Activated T-helper 1 cell treated with anti-CD3 and anti-CD28 coated beads, Interleukin-12 subunit alpha, Interleukin-12 subunit beta, Interleukin-2, Interleukin-4 antibody, amounts not matched to agents 30 ng/mL and 10 ng/mL and 1 ng/mL, durations not matched to agents 14 hours and 24 hours and 36 hours (primary cell): ENCODE measurements at places on chromosomes 2 and 18.

DNA sequence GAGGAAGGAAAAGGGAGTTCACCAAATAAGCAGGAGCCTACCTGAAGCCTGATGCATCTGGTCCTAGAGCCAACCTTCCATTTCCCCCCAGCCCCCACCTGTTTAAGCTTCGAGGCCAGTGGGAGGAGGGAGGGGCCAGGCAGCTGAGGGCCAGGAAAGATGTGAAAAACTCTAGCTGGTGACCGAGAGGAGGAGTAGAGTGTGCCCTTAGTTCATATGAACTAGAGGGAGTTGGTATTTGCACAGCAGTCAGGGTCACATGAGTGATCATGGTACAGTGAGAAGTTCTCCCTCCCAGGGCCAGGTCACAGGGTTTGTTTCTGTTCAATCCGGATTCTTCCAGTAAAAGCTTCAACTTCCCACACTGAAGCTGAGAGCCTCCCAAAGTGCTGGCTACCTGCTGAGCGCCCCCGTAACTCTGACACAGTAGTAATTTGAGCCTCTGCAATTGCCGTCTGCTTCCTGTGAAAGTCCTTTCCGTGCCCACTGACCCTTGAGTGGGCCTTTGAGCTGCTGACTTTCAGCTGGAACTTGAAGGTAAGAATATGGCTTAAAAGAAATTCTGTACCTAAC is at the start of gene SULT1C2:
TSS of gene SULT1C2 (plus strand) at position 362 of the 573 bp plus-strand sequence. CDS start 4,773 bp downstream, outside the sequence.
- H3K27me3 ChIP-seq = peaks cover 4% of the 10 kb centered on the region
- no peaks in the 10 kb centered on the region for H3K36me3 ChIP-seq
- no peaks in the 10 kb centered on the region for H3K4me1 ChIP-seq
- no peak within 1 kb of the TSS for H3K4me3 ChIP-seq

GRCh38 chr2:237064203-237065070 is 21.3 kb upstream of the COPS8 start:
- H3K4me1 ChIP-seq = peaks cover 11% of the 10 kb centered on the region
- H3K36me3 ChIP-seq = no peaks in the 10 kb centered on the region
- H3K27ac ChIP-seq = no peak overlapping the region

- peaks cover 16% of the 10 kb centered on the region for H3K27me3 ChIP-seq
- H3K4me3 ChIP-seq = no peak overlapping the region
- DNase-seq = no peak
- H3K4me1 ChIP-seq = peaks cover 39% of the 10 kb centered on the region
- peaks cover 5% of the 10 kb centered on the region for H3K36me3 ChIP-seq
Observed at GRCh38 chr2:227322530-227323205, 2.4 kb upstream of the MFF start.

DNA sequence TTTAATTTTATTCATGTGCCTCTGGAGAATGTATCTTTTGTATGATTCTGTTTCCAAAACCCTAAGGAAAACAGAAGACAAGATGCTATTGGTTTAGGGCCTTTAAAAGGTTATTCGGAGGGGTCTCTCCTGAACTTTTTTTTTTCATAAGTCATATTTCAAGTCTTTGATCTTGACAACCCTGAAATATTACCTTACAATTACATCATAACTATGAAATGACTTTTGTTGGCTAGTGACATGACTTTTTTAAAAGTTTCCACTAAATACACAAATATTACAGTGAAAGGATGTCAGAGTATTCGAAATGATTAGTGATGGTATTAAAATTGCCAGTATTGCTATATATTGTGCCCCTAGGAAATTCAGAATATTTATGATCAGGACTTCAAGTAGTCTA is 31.8 kb upstream of the FZD7 start:
- no peaks in the 10 kb centered on the region for H3K36me3 ChIP-seq
- no peak for DNase-seq
- H3K27ac ChIP-seq = no peak overlapping the region
- no peaks in the 10 kb centered on the region for H3K4me1 ChIP-seq

DNA sequence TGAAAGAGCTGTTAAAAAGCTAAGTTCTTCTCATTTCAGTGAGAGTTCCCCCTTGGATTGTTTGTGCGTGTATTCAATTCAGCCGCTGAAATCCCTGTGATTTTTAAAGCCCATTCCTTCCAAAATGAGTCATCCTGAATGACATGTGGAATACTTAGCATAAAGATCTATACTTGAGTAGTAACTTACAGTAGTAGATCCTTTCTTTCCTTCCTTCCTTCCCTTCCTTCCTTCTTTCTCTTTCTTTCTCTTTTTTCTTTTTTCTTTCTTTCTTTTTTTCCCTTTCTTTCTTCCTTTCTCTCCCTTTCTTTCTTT is 18.2 kb upstream of the SOX11 start:
- H3K27me3 ChIP-seq = peaks cover 15% of the 10 kb centered on the region
- no peak overlapping the region for H3K4me3 ChIP-seq
- DNase-seq = no peak
- no peak overlapping the region for H3K27ac ChIP-seq
- H3K36me3 ChIP-seq = no peaks in the 10 kb centered on the region

- H3K4me3 ChIP-seq = peak overlapping the region; percentile 90
- peak; percentile 66 for DNase-seq
- H3K27ac ChIP-seq = peak overlapping the region; percentile 94
- H3K36me3 ChIP-seq = peaks cover 10% of the 10 kb centered on the region
Observed at GRCh38 chr2:190408538-190409271, 550 bp downstream of the MFSD6 start.

GRCh38 chr2:219155054-219155644 is 5.5 kb downstream of the NHEJ1 start:
- H3K36me3 ChIP-seq = peaks cover 13% of the 10 kb centered on the region
- DNase-seq = peak; percentile 19
- H3K27me3 ChIP-seq = no peaks in the 10 kb centered on the region
- H3K4me1 ChIP-seq = peaks cover 8% of the 10 kb centered on the region

DNA sequence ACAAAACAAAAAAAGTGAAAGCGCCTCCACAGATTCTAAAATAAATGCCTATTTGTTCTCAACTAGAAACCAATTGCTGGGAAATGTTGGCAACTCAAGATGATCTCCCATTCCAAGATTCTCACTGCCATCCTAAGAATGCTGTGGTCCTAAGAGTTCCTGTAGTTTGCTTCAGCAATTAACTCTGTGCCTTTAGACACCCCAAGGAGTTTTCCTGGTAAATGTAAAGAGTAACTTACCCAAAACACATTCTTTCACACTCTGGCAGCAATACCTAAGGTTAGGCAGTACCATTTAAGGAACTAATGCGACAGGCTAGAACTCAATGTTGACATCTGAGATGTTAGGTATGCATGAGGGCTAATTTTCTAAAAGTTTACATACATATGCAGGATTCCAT is 58.8 kb upstream of the TANK start:
- no peak overlapping the region for H3K4me3 ChIP-seq
- peaks cover 41% of the 10 kb centered on the region for H3K4me1 ChIP-seq
- H3K36me3 ChIP-seq = peaks cover 11% of the 10 kb centered on the region
- DNase-seq = no peak
- no peaks in the 10 kb centered on the region for H3K27me3 ChIP-seq

- H3K27me3 ChIP-seq = peaks cover under 1% of the 10 kb centered on the region
- no peak overlapping the region for H3K4me3 ChIP-seq
- H3K36me3 ChIP-seq = no peaks in the 10 kb centered on the region
- H3K4me1 ChIP-seq = no peaks in the 10 kb centered on the region
- DNase-seq = no peak
Observed at GRCh38 chr2:29443151-29443550, 327.9 kb downstream of the CLIP4 start.

DNA sequence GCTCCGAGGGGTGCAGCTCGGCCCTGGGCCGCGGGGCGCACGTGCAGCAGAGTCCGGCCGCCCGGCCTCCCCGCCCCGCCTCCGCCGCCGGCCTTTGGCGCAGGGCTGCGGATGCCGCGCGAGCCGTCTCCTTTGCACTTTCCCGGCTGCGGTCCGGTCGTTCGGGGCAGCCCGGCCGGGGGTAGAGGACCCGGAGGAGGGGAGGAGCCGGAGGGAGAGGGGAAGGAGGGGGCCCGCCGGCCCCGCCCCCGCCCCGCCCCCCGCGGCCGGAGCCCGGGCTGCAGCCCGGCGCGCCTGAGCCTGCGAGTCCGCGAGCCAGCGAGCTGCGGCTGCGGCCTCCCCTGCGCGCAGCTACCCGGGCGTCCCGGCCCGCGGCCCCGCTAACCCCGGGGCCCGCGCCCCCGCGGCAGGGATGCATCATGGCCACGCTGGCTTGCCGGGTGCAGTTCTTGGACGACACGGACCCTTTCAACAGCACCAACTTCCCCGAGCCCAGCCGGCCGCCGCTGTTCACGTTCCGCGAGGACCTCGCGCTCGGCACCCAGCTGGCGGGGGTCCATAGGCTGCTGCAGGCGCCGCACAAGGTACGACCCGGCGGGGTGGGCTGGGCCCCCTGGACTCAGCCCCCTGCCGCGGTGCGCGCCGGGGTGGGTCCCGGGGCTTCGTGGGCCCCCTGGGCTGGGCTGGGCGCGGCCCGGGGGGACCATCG is at the start of gene FHOD3:
TSS of gene FHOD3 (plus strand) at position 297 of the 709 bp plus-strand sequence. CDS start at position 420, 123 bp downstream.
- no peaks in the 10 kb centered on the region for H3K36me3 ChIP-seq
- peaks cover 31% of the 10 kb centered on the region for H3K27me3 ChIP-seq
- no peak for DNase-seq

GRCh38 chr2:64852771-64853241 is 136.4 kb upstream of the SLC1A4 start:
- no peak for DNase-seq
- H3K27ac ChIP-seq = no peak overlapping the region
- H3K4me1 ChIP-seq = peaks cover 21% of the 10 kb centered on the region
- H3K27me3 ChIP-seq = peaks cover 2% of the 10 kb centered on the region
- H3K36me3 ChIP-seq = peaks cover 3% of the 10 kb centered on the region

DNA sequence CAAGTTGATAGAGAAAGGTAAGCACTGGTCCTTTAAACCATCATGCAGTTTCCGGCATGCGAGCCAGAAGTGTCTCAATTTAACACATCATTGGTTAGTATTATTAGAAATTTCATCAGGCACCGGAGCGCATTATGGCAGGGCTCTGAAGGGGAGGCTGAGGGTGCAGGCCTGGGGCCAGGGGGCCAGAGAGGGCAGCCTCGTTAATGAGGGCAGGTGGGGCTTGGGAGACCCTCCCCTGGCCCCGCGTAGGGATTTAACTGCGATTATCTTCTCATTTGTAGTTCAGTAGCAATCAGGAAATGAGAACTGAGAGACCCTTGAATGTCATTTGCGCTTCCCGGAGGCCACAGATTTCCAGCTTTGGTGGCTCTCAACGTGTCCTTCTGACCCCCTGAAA is 246.4 kb downstream of the KLHL29 start:
- DNase-seq = no peak
- H3K27ac ChIP-seq = no peak overlapping the region
- H3K4me1 ChIP-seq = no peaks in the 10 kb centered on the region
- no peak overlapping the region for H3K4me3 ChIP-seq

- no peak for DNase-seq
- H3K27me3 ChIP-seq = peaks cover 5% of the 10 kb centered on the region
- no peaks in the 10 kb centered on the region for H3K4me1 ChIP-seq
- no peaks in the 10 kb centered on the region for H3K36me3 ChIP-seq
- H3K4me3 ChIP-seq = no peak overlapping the region
Observed at GRCh38 chr2:67996772-67997527, 65.9 kb downstream of the C1D start.

- no peak for DNase-seq
- no peaks in the 10 kb centered on the region for H3K4me1 ChIP-seq
- no peak overlapping the region for H3K4me3 ChIP-seq
- no peaks in the 10 kb centered on the region for H3K36me3 ChIP-seq
Observed at GRCh38 chr2:240722796-240723735, 31.4 kb downstream of the AQP12A start.

DNA sequence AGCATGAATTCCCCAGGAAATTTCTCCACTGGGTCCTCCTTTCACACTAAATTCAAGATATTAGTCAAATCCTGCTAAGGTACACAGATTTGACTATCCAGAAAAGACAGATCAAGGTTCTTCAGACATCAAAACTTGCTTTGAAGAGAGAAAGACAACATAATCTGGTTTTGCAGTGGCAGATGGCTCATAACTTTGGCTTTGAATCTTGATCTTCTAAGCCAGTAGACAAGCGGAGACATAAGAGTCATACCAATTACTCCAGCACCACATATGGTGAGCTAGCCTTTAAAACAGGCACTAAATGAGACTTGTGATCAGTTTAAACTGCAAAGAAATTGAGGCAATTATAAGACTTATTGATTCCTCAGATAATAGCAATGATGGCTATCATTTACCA is 29.3 kb downstream of the PDE11A start:
- H3K27me3 ChIP-seq = peaks cover 2% of the 10 kb centered on the region
- no peaks in the 10 kb centered on the region for H3K4me1 ChIP-seq
- H3K4me3 ChIP-seq = no peak overlapping the region
- H3K27ac ChIP-seq = no peak overlapping the region
- no peaks in the 10 kb centered on the region for H3K36me3 ChIP-seq

DNA sequence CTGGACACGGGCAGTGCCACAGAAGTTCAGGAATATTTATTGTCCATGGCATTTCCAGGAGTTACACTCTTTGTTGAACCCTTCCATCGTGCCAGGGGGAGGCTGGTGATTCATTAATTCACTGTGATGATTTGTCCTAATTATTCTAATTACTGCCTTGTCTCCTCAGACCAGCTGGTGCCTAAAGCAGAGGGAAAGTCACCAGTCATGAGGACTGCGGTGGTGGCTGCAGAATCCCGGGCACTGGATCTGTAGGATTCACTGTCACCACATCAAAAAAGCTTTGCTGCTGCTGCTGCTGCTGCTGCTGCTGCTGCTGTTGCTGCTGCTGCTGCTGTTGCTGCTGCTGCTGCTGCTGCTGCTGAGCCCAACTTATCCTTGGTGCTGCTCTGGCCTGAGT is 908.2 kb downstream of the TSN start:
- H3K4me1 ChIP-seq = no peaks in the 10 kb centered on the region
- H3K27ac ChIP-seq = no peak overlapping the region
- no peak for DNase-seq
- no peak overlapping the region for H3K4me3 ChIP-seq
- no peaks in the 10 kb centered on the region for H3K36me3 ChIP-seq

- peaks cover 10% of the 10 kb centered on the region for H3K4me1 ChIP-seq
- peaks cover 28% of the 10 kb centered on the region for H3K27me3 ChIP-seq
- H3K27ac ChIP-seq = peak overlapping the region; percentile 20
- no peak for DNase-seq
Observed at GRCh38 chr2:46329803-46330775, 32.9 kb downstream of the EPAS1 start.

GRCh38 chr2:57809230-57809629 is 237.4 kb upstream of the VRK2 start:
- H3K27me3 ChIP-seq = no peaks in the 10 kb centered on the region
- no peak overlapping the region for H3K27ac ChIP-seq
- no peak for DNase-seq
- no peak overlapping the region for H3K4me3 ChIP-seq

DNA sequence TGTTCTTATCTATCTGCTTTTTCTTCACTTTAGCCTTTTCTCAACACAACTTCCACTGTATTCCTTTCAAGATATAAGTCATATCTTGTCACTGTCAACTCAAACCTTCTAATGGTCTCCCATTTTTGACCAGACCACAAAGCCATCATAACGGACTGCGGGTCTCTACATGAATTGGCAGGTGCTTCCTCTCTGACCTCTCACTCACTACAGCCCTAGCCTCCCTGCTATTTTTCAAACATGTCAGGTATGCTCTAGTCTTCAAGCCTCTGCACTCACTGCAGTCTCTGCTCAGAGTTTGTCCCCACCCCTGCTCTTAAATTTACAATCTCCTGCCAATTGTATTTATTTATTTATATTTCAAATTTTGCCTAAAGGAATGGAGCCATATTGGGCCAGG is 858.1 kb downstream of the TRIB2 start:
- no peaks in the 10 kb centered on the region for H3K4me1 ChIP-seq
- no peaks in the 10 kb centered on the region for H3K27me3 ChIP-seq
- no peak for DNase-seq

GRCh38 chr2:88061295-88061694 is 5.7 kb upstream of the KRCC1 start:
- H3K4me1 ChIP-seq = peaks cover 24% of the 10 kb centered on the region
- H3K27ac ChIP-seq = no peak overlapping the region
- H3K27me3 ChIP-seq = peaks cover 2% of the 10 kb centered on the region
- H3K4me3 ChIP-seq = no peak overlapping the region
- DNase-seq = no peak
- H3K36me3 ChIP-seq = no peaks in the 10 kb centered on the region
